ENCODE measurements at places on chromosomes 4 and X. TPM values are rescaled to one million over a fixed set of nuclear protein-coding genes. Genes with fewer than 3 reads are reported as not detected.

Gene RAP2C
- 29.7 TPM for total RNA-seq

Gene IBSP
- not detected for total RNA-seq

Gene PROM1
- total RNA-seq = 40.2 TPM

Gene GIMD1
- total RNA-seq = not detected

Gene CXCL1
- 0.52 TPM for total RNA-seq

Gene FREM3
- total RNA-seq = under 0.01 TPM

Gene HPGDS
- 7.3 TPM for total RNA-seq

Gene F11
- not detected for total RNA-seq
